Brain pericyte (primary cell): ENCODE measurements at places on chromosomes 6 and 20.

- peak; percentile 58 for DNase-seq
Observed at GRCh38 chr6:67630146-67630545, 1004.9 kb upstream of the ADGRB3 start.

GRCh38 chr20:33675136-33675959 lies 1.1 kb upstream of the NECAB3 start:
- DNase-seq = no peak

DNA sequence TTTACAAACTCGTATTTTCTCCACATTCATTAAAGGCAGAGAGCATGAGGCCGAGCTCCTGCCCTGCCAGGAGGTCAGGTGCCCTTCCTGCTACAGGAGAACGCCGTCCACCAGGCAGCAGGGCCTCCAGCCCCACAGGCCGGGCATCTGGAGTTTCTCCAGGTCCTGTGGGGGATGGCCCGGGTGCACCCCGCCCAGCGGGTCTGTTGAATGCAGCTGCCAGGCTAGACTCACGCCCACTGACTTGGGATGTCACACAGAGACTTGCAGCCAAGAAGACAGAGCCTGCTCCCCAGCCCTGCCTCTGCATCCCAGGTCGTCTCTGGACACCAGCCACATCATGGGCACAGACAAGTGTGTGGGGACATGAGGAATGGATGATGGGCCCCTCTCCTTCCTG lies 376.4 kb downstream of the CDH4 start:
- DNase-seq = no peak

DNA sequence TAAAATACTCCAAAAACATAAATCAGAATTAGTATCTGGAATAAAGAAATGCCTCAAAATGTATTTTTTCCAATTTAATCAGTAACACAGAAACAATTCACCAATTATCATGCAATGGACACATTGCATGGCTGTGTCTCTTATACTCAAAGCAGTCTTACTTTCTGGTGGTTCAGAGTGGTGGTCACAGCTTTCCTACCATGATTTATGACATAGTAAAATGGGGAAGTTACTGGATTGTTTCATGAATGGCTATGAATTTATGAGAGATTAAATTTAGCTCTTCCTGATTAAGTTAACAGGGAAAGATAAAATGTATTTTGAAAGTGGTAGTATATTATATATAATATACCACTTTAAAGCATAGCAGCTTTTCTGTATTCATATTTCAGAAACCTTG lies 331.5 kb upstream of the MAP3K7 start:
- DNase-seq = no peak

GRCh38 chr6:26205625-26206574 lies 118.7 kb downstream of the HFE start:
- no peak for DNase-seq

GRCh38 chr6:50936277-50936681 lies 117.6 kb downstream of the TFAP2B start:
- DNase-seq = peak; percentile 67

- no peak for DNase-seq
Observed at GRCh38 chr20:53800883-53801604, 207.4 kb upstream of the ZNF217 start.

DNA sequence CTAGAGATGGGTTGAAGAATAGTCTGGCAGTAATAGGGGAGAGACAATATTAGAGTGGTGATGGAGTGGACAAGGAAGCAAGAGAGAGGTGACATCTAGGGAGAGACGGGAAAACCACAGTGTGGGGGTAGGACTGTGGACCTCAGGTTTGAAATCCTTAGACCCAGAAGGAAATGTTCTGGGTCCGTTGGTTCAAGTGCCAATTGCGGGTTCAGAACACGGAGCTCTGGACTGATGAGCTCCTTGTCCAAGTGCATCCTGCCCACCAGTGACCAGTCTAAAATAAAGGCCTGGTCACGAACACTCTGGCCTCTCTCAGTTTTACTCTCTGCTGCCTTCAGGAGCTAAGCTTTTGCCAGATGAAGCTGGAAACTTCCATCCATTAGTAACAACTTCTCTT lies 174.0 kb downstream of the LINC00237 start:
- DNase-seq = no peak

DNA sequence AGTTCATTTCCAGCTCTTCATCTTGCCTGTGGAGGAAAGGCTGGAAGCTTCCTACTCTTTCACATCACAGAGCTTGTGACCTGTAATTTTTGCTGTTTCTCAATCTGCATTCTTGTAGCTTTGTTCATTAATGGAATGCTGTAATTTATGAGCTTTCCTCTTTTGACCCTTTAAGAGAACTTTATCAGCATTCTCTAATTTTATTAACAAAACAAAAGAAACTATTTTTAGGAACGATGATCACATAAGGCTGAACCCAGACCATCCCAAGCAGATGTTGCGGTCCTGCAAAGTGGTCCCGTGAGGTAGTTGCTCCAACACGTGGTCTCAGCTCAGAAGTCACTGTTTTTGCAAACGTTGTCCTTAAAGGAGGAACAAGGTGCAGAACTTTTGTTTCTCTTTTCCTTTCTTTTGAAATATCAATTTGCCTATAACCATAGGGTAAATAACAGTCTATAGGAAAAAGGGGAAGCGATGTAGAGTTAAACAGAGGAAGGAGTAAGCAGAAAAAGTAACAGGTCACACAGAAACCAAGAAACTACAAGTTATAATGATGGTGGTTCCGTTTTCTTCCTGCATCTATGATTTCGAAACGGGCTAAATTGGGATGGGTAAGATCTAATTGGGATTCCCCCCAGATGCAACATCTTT lies 121.3 kb upstream of the PHACTR1 start:
- DNase-seq = no peak

- no peak for DNase-seq
Observed at GRCh38 chr6:119799596-119800509, 450.3 kb upstream of the MAN1A1 start.

DNA sequence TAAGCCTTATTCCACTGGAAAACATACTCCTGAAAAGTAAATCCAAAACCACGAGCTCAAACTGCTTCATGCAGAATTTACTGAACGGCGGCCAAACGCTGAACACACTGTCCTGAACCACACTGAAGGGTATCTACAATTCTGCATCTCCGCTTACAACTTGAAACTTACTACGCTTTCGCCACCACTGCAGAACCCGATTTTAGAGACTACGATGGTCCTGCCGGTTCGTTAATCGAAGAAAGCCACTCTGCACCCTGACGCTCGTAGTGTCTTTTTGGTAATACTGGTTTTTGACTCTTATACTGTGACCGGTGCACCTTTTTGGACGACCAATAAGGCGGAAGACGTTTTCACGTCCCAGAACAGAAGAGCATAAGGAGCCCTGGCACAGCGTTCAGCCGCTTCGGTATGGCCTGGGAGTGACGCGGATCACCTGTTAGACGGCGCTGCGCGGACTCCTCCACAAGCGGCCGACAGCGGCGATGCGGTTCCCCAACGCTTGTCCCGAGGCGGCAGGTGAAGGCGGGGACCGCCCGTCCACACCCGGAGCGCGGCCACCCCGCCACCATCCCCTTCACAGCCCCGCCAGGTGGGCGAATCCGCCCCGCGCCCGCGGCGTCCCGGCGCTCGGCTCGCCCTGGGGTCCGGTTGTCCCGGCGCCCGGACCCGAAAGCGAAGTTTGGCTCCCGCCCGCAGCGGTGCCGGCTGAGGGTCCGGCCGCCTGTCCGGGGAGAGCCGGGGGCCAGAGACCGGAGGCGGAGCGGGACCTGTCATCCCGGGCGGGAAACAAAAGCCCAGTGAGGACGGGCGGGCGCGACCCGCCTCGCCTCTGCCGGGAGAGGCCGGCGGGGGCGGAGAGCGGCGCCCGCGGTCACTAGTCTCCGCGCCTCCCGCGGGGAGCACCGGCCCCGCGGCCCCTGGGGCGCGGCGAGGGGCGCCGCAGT lies 784 bp downstream of the FKBP5 start:
- no peak for DNase-seq

DNA sequence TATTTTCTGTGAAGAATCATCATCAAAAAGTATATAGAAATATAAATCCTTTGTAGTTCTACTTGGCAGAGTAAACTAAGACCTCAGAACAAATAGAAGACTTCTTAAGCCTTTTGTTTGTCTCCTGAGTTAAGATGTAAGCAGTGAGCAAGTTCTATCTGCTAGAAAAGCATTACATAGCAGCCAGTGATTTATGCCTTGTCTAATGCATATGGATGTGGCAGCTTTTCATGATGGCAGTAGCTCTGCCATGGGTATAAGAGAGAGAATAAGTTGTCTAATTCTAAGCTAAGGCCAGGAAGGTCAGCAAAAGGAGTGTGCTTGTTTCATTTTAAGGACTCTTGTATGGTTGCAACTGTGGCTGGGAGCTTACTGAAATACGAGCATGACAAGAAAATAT lies 920.2 kb downstream of the GRIK2 start:
- no peak for DNase-seq

- no peak for DNase-seq
Observed at GRCh38 chr6:167513778-167514177, 188.9 kb downstream of the TTLL2 start.

- DNase-seq = no peak
Observed at GRCh38 chr20:2707353-2708072, 14.9 kb downstream of the EBF4 start.
